ENCODE measurements at places on chromosomes 5 and 9. TPM values are rescaled to one million over a fixed set of nuclear protein-coding genes. Genes with fewer than 3 reads are reported as not detected.

- DNase-seq = no peak
Measured at GRCh38 chr5:171157775-171158174, 151.3 kb upstream of the TLX3 start.

GRCh38 chr9:134318481-134318891, 7.8 kb upstream of the RXRA start:
- DNase-seq = no peak

The ADRB2 gene
- total RNA-seq = 0.86 TPM

DNA sequence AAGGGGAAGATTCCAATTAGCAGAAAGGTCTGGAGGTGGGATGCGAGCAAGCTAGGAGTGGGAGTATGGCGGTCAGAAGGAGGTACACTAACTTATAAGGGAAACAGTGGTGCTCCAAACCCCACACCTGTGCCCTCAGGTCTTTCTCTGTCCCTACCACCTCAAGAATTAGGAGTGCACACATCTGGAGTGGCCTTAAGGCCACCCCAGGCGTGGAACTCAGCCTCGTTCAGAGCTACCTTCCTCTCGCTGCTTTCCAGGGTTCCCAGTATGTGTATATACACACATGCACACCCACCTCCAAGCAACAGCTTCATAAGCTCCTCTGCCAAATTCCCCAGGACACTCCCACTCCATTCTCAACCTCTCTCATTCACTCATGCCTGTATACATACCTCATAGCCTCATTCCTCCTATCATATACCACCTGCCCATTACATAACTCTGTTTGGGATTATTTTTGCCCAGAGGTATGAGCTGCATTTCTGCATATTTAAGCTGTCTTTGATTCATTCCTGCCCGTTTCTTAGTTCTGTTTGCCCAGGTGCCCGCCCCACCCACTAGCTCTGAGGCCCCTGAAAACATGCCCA, 118.7 kb downstream of the PSD2 start:
- DNase-seq = no peak

GRCh38 chr5:139690064-139690802, 42.1 kb downstream of the CXXC5 start:
- DNase-seq = peak; percentile 53

The TMEM203 gene
- 29.6 TPM for total RNA-seq

The PPIC gene
- 26.5 TPM for total RNA-seq

The TICAM2 gene
- 3.5 TPM for total RNA-seq

The RAD17 gene
- 18.4 TPM for total RNA-seq

- DNase-seq = no peak
Measured at GRCh38 chr5:162068412-162068811, 839 bp downstream of the GABRG2 start.

The ABLIM3 gene
- 42.1 TPM for total RNA-seq

The DEPDC1B gene
- total RNA-seq = 18.7 TPM

The SLC34A3 gene
- not detected for total RNA-seq

The LECT2 gene
- total RNA-seq = not detected

DNA sequence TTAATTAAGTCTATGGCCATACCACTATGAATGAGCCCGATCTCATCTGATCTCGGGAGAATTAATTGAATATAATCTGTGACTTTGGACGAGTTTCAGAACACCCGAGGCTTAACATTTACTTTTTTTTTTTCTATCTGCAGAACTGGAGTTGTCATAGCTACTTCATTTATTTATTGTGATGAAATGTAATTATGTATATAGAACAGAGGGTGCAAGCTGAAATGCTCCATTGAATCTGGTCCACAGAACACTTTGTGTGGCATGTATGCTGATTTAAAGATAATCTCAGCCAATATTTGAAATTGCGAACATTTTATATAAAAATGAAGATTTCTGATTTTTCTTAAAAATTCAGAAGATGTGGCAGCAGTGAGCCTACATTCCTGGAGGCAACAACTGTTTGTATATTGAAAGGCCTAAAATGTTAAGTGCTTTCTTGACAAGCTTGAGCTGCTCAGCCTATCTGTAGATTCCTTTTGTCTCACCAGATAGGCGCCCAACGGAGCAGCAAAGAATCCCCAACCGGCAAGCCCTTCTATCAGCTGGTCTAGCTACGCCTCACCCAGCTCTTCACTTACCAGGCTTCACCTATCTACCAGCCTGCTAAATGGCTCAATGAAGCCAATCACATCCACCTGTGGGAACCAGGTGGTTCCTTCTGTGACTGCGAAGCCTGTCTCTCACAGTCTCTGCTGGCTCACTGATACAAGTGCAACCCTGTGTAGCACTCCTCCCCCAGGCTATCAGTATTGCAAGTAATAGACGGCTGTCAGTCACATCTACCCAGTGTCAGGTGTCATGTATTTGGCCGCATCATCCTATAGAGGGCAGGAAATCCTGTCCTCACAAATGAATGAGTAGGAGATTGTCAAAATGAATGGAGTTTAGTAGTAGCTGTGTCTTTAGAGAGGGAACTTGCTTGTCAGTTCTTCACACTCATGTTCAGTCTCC, 170.6 kb upstream of the MRPS30 start:
- no peak for DNase-seq

The GCNT4 gene
- total RNA-seq = not detected

DNA sequence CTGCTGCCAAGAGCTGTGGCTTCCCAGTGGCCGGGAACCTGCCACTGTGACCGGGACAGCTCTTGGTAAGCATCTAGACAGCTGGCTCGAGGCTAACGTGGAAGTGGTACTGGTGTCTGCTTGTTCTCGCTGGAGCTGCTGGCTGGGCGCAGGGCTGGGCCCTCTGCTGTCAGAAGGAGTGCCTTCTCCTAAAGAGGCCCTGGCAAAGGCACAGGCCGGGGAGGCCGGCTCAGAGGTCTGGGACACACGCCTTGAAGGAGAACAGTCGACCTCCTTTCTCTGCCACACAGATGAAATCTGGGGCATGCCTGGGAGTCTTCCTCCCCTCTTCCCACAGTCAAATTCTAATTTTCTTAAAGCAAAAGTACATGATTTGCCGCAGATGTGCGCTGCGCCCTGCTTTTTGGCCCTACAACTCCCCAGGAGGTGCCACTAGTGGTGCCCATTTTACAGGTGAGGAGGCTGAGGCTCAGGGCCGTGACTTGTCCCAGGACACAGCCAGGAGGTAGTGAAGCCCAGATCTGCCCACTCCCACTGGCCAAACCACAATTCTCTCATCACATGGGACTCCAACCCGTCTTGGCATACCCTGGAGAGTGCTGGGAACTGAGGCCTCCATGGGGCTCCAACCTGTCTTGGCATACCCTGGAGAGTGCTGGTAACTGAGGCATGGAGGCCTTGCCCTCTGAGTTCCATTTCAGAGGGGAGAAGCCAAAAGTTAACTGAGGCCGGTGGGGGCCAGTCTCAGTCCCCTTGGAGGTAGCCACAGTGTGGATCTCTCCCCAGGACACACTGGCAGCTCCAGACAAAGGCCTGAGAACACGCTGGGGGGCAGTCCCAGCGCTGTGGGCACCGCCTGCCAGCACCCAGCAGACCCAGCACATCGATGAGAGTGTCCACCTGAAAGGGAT, 12.0 kb upstream of the RXRA start:
- no peak for DNase-seq

- DNase-seq = no peak
Measured at GRCh38 chr5:5882706-5883105, 460.2 kb downstream of the ICE1 start.

- no peak for DNase-seq
Measured at GRCh38 chr9:71925834-71926233, 14.4 kb downstream of the C9orf85 start.

The FBN2 gene
- 57.4 TPM for total RNA-seq

DNA sequence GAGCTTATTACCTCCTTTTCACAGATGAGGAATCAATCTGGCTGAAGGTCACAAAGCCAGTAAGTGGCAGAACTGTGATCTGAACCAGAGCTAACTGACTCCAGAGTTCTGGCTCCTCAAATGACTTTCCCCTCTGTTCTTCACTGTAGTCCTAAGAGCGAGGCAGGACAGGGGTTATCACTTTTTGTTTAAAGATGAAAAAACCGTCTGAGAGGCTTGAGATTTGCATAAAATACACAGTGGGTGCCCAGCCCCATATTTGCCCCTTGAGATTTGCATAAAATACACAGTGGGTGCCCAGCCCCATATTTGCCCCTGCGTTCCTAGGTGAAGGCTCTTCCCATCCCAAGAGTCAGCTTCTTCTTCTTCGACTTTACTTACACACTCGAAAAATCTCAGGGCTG, 667 bp downstream of the FBXO10 start:
- DNase-seq = peak; percentile 20

DNA sequence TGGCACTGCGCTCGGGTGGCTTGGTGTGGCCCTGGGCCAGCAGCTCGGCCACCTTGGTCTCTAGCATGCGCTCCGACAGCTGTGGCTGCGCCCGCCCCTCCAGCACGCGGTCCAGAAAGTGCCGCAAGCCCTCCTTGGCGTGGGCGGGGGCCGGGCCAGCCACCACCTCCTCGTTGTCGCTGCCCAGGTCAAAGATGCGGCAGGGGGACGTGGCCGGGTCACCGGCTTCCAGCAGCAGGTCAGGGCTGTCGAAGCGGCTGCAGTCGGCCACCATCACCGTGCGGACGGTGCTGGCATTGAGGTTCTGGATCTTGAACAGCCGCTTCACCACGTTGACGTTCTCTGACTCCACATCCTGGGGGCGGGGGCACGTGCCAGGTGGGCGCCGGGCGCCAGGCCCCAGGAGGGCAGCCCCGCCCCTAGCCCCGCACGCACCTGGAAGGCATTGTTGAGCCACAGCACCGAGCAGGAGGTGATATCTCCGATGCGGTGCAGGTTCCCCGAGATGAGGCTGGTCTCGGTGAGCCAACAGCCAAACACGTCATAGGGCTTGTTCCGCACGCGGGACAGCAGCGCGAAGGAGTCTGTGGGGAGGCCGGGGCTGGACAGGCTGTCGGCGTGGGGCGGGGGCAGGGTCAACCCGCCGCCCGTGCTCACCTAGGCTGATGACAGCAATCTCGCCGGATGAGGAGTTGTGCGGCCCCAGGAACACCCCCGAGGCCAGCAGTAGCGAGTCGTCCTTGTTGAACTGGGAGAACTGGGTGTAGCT, 2.2 kb downstream of the FBXW5 start:
- DNase-seq = no peak

DNA sequence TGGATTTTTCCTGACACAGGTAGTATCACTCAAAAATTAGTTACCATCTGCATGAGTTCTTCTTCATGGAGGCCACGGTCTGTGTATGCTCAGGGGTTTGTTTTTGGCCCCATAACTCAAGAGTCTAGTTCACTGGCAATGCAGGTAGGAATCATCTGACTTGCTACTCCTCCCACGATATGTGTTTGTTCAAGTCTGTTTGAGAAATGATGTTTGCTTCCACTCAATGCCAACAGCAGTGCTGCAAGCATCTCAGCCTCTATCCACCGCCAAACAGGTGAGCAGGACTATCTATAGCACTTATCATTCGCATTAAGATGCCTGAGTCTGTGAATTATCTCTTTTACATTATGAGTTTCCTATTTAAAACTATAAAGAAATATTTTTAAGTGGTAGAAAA, 264.8 kb upstream of the PTGER4 start:
- no peak for DNase-seq

The PCDHB14 gene
- 0.55 TPM for total RNA-seq

The BTNL9 gene
- total RNA-seq = 0.13 TPM

The FBP2 gene
- not detected for total RNA-seq

The RPL35 gene
- total RNA-seq = 1,230 TPM

DNA sequence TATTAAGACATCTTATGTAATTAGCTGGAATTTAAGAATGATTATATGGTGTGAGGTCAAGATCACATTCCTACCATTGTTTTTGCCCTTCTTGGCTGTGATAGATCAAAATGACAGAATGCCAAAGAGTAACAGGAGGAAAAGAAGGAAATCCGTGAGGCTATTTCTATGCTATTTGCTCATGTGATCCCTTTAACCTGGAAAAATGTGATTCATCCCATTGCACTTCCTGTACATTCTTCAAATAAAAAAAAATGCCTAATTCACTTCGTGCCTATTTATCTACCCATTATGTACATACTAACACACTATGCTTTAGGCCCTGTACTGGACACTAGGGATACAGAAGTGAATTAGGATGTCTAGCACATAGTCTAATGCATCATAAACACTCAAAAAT, 154.1 kb upstream of the PAPPA start:
- DNase-seq = peak; percentile 40

The ECSCR gene
- total RNA-seq = 377 TPM

GRCh38 chr5:80170117-80170535, 85.7 kb downstream of the SERINC5 start:
- DNase-seq = no peak

- DNase-seq = no peak
Measured at GRCh38 chr5:35038891-35039290, 8.9 kb downstream of the AGXT2 start.

DNA sequence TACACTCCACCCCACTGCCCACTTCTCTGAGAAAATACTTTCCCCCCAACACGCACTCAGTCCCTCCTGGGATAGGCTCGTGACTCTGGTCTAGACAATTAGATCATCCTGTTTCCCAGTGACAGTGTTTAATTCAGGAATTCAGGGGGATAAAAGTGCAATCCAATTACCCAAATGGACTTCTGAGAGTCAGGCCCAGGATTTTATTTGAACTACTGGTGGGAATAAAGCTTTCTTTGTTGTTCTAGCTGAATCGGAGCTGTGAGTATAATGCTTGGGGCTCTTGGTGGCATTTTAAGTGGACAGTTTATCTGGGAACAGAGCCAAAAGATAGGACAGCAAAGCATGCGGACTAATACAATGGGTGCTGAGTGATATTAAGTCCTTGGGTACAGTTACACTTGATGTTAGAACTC, 683.3 kb downstream of the MAT2B start:
- peak; percentile 6 for DNase-seq

GRCh38 chr5:132481596-132482211, 8.9 kb downstream of the IRF1 start:
- no peak for DNase-seq

The CSNK1A1 gene
- total RNA-seq = 259 TPM

GRCh38 chr5:15290953-15291352, 209.0 kb upstream of the FBXL7 start:
- DNase-seq = no peak

DNA sequence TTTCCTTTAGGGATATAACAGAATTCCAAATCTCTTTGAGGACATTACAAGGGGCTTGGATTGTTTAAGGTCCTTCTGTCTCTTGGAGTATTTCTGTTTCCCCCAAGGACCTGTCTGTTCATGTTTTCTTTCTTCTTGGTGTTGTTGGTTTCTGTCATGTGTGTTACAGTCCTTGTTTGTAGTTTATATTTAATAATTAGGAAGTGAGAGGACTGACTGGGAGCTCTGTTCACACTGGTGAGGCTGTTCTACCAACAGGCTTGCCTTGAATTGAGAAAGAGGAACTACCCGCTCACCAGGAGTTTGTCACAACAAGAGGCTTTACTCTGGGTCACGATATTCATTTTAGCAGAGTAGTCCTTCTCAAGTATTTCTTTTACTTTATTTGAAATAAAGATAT, 119.2 kb upstream of the SV2C start:
- no peak for DNase-seq

The RAI14 gene
- 369 TPM for total RNA-seq

All from endothelial cell of umbilical vein (primary cell).